ENCODE measurements at places on chromosomes 16 and 17.

GRCh38 chr16:50246299-50247122, 19.8 kb upstream of the ADCY7 start:
- DNase-seq = no peak

DNA sequence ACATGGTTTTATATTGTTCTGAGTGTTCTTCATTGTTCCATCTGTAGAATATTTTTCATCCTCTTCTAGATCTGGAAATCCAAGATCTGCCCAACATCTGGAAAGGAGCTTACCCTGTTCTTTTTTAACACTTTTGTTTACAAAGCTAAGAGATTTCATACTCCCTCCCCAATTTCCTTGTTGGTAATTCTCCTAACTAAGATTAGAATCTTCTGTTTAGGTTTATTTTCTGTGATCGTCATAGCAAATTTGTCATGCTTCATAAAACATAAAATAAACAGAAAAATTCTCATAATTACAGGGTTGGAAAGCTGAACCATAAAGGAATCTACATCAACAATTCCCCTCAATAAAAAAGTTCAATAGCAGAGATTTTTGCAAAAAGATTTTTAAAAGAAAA, 580.3 kb upstream of the CA10 start:
- DNase-seq = no peak

- DNase-seq = no peak
Observed at GRCh38 chr17:82018152-82018988, 4.3 kb downstream of the CENPX start.

- no peak for DNase-seq
Observed at GRCh38 chr16:79598348-79599181, 2.0 kb downstream of the MAF start.

- DNase-seq = no peak
Observed at GRCh38 chr17:62191390-62192361, 126.6 kb upstream of the MED13 start.

- no peak for DNase-seq
Observed at GRCh38 chr16:29839822-29840221, 19.6 kb downstream of the MVP start.

GRCh38 chr16:78696797-78697196, 597.3 kb downstream of the WWOX start:
- no peak for DNase-seq

Data from retinal pigment epithelial cell (primary cell).